Esophagus squamous epithelium (tissue), 5 donors: ENCODE measurements at places on chromosomes 6 and 20.

DNA sequence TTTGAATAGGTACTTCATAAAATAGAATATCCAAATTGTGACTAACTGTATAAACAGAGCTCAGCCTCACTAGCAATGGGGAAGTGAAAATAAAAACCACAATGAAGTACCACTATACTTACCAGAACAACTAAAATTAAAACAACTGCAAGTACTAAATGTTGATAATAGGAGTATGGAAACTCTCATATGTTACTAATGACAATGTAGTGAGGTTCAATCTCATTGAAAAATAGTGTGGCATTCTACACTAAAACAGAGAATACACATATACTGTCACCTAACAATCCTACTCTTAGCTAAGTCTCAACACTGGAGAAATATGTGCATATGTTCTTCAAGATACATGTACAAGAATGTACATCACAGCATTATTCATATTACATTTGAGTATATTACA, 132.0 kb upstream of the CARMIL1 start:
- DNase-seq: no peak

DNA sequence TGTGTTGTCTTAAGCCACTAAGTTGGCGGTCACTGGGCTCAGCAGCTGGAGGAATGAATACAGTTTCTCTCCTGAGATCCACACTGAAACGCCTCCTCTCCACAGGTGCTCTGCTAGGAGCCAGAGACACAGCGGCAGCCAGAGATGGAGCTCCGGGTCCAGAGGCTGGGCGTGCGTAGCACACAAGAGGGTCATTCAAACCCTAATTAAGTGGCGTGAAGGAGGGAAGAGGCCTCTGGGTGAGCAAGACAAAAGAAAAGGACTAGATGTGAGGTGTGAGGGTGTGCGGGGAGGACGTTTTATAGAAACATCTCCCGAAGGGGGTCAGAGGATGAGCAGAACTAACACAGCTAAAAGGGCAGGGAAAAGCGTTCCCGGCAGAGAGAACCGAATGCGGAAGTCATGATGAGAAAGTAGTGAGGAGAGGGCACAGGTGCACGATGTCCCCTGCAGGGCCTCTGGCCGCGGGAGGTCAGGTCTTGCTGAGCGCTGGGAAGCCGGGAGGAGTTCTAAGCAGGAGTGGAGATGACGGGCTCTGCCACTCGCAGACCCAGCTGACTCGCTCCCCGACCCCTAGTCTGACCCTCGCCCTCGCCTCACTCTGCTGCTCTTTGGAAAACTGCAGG, 54.4 kb downstream of the BMP7 start:
- no peak for DNase-seq

GRCh38 chr6:79413562-79414002, 123.6 kb downstream of the LCA5 start:
- no peak for DNase-seq

GRCh38 chr6:45881705-45882467, 133.8 kb downstream of the CLIC5 start:
- no peak for DNase-seq

- DNase-seq: no peak
Measured at GRCh38 chr6:6651335-6651734, 62.8 kb downstream of the LY86 start.

DNA sequence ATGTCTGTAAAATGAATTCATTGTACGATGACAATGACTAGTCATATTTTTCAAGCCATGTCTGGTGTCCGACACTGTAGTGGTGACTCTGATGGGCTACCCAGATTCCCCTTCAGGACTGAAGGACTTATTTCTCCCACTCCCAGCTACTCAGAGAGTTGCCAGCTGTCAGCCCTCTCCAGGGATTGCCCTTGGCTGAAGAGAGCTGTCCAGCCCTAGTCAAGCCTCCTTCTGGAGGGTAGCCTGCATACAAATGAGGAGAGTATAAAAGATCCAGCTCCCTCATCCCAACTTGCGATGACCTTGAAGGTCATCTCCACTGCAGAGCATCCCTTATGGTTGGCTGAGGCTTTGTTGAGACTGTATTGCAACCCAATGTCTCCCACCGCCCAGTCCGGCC, 29.9 kb downstream of the JPH2 start:
- DNase-seq: no peak
